ENCODE measurements at places on chromosomes 5 and 9. TPM values are rescaled to one million over a fixed set of nuclear protein-coding genes. Genes with fewer than 3 reads are reported as not detected.

- H3K4me1 ChIP-seq = no peaks in the 10 kb centered on the region
- peaks cover 9% of the 10 kb centered on the region for H3K36me3 ChIP-seq
- no peak overlapping the region for H3K4me3 ChIP-seq
- no peak for DNase-seq
- H3K27ac ChIP-seq = no peak overlapping the region
Measured at GRCh38 chr9:80707120-80707519, 982.2 kb downstream of the TLE1 start.

- H3K36me3 ChIP-seq = no peaks in the 10 kb centered on the region
- H3K4me3 ChIP-seq = no peak overlapping the region
- no peak overlapping the region for H3K27ac ChIP-seq
Measured at GRCh38 chr5:119439140-119439631, 13.1 kb upstream of the HSD17B4 start.

DNA sequence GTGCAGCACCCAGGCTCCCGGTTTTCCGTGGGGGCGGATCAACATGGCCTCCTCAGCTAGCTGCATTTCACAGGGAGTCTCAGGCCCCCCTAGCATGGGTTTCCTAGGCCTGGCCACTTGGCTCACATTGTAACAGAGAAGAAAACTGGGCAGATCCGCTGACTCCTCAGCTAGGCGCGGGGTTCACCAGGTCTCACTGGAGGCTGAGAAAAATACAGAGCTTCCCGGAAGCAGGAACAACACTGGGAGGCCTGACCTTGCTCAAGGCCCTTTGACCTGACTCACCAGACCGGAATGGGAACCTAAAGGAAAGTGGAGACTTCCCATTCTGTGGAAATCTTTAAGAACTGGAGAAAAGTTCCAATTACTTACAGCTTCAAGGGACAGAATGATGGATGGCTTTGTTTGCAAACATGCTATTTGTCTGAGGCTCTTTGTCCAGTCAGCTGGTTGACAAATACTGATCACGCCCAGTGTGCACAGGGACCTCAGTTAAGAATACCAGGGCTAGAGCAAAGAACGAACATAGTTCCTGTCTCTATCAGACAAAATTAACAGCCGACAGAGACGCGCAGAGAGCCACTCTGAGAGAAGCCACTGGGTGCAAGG, 88.7 kb upstream of the LRRTM2 start:
- H3K27ac ChIP-seq = no peak overlapping the region
- H3K27me3 ChIP-seq = peaks cover 3% of the 10 kb centered on the region
- no peak for DNase-seq

DNA sequence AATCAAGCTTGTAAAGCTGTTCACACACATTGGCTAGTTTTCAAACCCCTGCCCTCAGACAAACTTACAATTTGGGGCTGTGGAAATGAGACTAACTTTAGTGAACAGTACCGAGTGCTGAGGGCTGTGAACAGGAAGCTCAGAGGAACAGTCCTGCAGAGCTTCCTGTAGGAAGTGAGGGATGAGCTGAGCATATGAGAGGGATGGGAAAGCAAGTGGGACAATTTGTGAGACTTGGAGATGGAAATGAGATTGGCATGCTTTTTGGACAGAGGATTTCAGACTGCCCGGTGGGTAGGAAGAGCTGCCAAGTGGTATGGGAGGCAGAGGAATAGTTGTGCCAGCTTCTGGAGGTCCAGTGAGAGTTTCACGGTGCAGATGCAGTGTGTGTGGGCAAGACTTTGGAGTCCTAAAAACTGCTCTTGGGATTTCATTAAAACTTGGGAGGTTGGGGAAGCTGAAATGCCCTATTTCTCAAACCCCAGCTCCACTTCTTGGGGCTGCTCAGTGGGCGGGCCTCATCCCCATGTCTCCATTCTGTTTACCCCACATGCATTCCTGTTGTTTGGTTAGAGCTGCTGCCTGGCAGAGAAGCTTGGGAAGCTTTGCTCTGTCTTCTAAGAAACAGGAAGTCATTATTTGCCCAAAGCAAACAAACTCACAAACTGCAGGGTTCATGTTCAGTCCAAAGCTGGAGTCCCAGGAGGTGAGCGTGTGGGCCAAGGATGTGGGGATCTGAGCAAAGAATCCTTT, 267.5 kb downstream of the ZSWIM6 start:
- no peak overlapping the region for H3K27ac ChIP-seq
- DNase-seq = no peak
- no peaks in the 10 kb centered on the region for H3K4me1 ChIP-seq
- H3K4me3 ChIP-seq = no peak overlapping the region

GRCh38 chr5:68740226-68740910, 353.4 kb upstream of the SLC30A5 start:
- H3K4me1 ChIP-seq = no peaks in the 10 kb centered on the region
- H3K27me3 ChIP-seq = peaks cover 3% of the 10 kb centered on the region
- no peak for DNase-seq
- no peak overlapping the region for H3K27ac ChIP-seq
- no peak overlapping the region for H3K4me3 ChIP-seq

DNA sequence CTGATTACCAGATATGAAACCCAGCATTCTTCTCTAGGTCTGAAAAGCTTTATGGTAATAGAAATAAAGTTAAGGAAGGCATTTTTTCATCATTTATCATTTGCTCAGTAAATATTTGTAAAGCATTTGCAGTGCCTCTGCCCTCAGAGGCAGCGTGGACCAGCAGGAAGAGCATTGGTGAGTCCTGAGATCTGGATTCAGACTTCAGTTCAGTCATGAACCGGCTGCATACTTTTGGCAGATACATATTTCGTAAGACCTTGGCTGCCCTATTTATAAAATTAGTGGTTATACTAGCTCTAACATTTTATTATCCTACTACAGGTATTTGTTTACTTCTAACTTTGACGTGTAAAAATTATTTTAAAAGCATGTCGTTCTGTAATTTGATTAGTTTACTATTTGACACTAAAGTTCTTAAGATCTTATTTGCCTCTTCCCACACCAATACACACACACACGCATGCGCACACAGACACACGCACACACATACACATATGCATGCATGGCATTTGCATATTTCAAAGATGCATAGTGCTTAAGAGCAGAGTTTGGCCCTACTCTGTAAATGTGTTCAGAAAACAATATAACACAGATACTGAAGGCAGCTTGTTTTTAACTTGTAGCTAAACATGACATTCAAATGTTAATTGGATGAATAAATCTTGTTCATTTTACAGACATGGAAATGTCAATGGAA, 101.9 kb downstream of the RPS23 start:
- H3K36me3 ChIP-seq = no peaks in the 10 kb centered on the region
- H3K27ac ChIP-seq = no peak overlapping the region
- no peak for DNase-seq
- H3K4me3 ChIP-seq = no peak overlapping the region
- no peaks in the 10 kb centered on the region for H3K27me3 ChIP-seq

GRCh38 chr5:9786380-9787360, 156.5 kb upstream of the TAS2R1 start:
- H3K4me3 ChIP-seq = no peak overlapping the region
- H3K36me3 ChIP-seq = peaks cover 3% of the 10 kb centered on the region
- DNase-seq = no peak
- H3K4me1 ChIP-seq = peaks cover 5% of the 10 kb centered on the region

- no peak for DNase-seq
- no peak overlapping the region for H3K27ac ChIP-seq
- H3K4me1 ChIP-seq = no peaks in the 10 kb centered on the region
- no peak overlapping the region for H3K4me3 ChIP-seq
- H3K27me3 ChIP-seq = no peaks in the 10 kb centered on the region
- H3K36me3 ChIP-seq = no peaks in the 10 kb centered on the region
Measured at GRCh38 chr5:121006217-121006616, 542.1 kb downstream of the PRR16 start.

DNA sequence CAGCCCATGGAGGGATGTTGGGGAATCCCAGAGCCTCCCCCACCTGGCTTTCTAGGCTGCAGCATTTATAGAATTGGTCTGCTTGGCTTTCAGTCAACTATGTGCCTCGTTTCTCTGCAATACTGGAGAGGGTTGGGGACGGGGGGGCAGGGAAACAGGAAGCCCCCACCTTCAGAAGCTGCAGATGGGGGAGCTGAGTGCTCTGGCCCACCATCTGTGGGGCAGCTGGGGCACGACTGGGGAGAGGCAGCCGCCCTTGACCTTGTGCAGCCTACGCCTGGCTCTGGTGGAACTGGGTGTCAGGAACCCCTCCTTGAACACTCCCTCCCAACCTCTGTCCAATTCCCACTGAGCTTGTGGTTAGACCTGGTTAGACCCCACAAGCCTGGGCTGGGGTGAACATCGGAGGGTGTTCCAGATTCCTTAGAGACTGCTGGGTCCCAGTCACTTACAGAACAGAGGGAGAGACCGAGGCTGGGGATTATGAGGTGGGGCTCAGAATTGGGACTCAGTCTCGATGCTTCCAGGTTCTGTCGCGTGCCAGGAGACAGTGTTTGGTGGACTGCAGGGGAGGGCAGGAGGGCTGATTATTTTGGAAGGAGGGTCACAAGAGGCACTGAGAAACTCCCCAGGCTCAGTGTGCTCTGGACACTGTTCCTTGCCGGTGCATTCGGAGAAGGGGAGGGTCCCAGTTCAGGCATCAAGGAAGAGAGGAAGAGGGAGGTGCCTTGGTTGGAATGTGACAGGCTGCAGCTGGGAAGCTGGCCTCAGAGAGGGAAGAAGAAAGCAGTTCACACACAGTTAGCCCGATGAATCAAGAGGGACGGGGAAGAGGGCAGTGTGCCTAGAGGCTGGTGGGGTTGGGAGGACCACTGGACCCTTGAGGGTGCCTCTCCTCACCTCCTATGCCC, 25.6 kb downstream of the COL27A1 start:
- H3K36me3 ChIP-seq = no peaks in the 10 kb centered on the region
- DNase-seq = no peak
- peaks cover 9% of the 10 kb centered on the region for H3K4me1 ChIP-seq

GRCh38 chr5:106121972-106122605, 1548.6 kb downstream of the EFNA5 start:
- H3K4me1 ChIP-seq = no peaks in the 10 kb centered on the region
- H3K27me3 ChIP-seq = peaks cover 3% of the 10 kb centered on the region
- no peaks in the 10 kb centered on the region for H3K36me3 ChIP-seq
- H3K27ac ChIP-seq = no peak overlapping the region

DNA sequence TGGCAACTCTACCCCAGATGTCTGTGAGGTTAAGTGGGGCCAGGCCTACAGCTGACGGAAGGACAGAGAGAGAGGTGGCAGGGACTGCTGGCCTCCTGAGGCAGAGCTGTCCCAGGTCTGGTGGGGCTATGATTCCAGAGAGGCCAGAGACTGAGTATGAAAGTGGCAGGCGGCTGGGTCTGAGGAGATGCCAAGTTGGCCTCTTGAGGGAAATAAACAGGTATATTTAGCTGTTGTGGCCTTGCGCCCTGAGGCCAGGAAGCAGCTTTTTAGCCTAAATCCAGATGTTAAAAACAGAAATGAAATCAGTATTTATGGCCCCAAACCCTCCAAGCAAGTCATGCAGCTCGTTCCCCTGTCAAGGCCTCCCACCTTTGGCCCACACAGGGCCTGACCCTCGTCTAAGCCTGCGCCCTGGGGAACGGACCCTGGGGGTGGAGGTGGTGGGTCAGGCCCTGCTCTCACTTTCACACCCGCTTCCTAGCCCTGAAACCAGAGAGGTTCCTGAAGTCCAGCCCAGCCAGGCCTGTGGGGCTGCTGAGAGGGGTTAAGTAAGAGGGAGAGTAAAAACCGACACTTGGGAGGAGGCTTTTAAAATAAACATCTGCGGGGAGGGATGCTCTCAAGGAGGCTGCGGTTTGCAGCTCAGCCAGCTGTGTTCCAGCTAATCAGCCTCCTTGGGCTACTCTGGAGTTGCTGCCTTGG, 18.7 kb downstream of the PCDHGC5 start:
- H3K27ac ChIP-seq = peak overlapping the region; percentile 75
- no peak for DNase-seq
- peak overlapping the region; percentile 78 for H3K4me3 ChIP-seq
- H3K27me3 ChIP-seq = peaks cover 15% of the 10 kb centered on the region

- H3K36me3 ChIP-seq = no peaks in the 10 kb centered on the region
- no peak for DNase-seq
- peaks cover 2% of the 10 kb centered on the region for H3K27me3 ChIP-seq
- H3K27ac ChIP-seq = no peak overlapping the region
- H3K4me3 ChIP-seq = no peak overlapping the region
Measured at GRCh38 chr5:143511736-143512135, 108.2 kb upstream of the NR3C1 start.

DNA sequence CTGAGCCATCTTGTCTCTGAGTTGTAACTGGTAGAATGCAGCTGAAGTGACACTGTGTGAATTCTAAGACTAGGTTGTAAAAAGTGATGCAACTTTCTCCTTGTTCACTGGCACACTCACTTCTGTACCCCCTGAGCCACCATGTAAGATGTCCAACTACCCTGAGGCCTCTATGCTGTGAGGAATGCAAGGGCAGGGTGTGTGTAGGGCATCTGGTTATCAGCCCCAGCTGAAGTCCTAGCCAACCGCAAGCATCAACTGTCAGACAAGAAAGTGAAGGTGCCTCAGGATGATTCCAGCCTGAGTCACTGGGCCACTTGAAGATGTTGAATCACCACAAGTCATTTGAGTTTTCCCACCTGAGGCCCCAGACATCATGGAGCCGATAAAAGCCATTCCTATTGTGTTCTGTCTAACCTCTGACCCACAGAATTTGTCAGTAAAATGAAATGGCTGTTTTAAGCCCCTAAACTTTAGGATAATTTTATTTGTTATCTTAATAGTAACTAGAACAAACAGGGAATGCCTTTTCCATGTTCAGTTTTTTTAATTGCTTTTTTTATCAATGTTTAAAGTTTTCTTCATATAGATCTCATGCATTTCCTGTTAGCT, 18.7 kb upstream of the RHOBTB3 start:
- no peak for DNase-seq
- H3K4me1 ChIP-seq = peaks cover 2% of the 10 kb centered on the region
- peaks cover 5% of the 10 kb centered on the region for H3K27me3 ChIP-seq
- no peaks in the 10 kb centered on the region for H3K36me3 ChIP-seq

- H3K36me3 ChIP-seq = peaks cover 13% of the 10 kb centered on the region
- peaks cover 2% of the 10 kb centered on the region for H3K27me3 ChIP-seq
- no peak overlapping the region for H3K4me3 ChIP-seq
- no peaks in the 10 kb centered on the region for H3K4me1 ChIP-seq
Measured at GRCh38 chr5:139171779-139172404, 26.3 kb downstream of the SIL1 start.

FOXI1 gene
- not detected for total RNA-seq

PHYKPL gene
- total RNA-seq = 89.7 TPM

CDO1 gene
- total RNA-seq = 136 TPM

C9orf50 gene
- 0.56 TPM for total RNA-seq
